ENCODE measurements at places on chromosomes 2 and 18.

DNA sequence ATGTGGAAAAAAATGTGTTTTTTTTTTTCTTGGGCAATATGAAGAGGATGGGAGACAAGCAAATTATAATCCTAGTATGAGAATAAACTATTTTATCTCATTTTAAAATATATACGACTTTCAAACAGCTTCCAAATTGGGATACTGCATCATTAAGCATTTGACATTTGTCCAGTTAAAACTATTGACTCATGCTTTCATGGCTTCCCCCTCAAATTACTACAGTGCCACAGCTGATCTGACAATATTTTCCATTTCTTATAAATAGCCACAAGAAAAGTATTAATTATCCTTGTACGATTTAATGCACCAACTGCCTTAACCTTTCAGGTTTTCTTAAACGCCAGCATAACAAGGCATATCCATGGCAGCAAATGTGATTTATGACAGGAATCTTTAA is 1134.8 kb upstream of the ZEB2 start:
- no peak for DNase-seq

DNA sequence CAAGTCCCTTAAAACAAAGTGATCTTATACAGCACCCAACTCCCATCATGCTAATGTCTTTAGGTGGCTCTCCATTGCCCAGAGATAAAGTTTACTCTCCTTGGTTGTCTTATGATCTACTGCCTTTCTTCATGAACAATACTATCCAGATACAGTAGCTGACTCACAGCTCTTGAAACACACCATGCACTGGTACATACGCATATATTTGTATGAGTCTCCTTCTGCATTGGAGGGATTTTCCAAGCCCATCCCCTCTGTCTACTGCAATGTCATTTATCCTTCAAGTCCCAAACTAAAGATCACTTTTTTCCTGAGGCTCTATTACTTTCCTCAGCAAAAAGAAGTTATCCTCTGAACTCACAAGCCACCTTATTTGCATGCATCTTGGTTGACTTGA is 84.7 kb upstream of the LRATD1 start:
- DNase-seq = no peak

DNA sequence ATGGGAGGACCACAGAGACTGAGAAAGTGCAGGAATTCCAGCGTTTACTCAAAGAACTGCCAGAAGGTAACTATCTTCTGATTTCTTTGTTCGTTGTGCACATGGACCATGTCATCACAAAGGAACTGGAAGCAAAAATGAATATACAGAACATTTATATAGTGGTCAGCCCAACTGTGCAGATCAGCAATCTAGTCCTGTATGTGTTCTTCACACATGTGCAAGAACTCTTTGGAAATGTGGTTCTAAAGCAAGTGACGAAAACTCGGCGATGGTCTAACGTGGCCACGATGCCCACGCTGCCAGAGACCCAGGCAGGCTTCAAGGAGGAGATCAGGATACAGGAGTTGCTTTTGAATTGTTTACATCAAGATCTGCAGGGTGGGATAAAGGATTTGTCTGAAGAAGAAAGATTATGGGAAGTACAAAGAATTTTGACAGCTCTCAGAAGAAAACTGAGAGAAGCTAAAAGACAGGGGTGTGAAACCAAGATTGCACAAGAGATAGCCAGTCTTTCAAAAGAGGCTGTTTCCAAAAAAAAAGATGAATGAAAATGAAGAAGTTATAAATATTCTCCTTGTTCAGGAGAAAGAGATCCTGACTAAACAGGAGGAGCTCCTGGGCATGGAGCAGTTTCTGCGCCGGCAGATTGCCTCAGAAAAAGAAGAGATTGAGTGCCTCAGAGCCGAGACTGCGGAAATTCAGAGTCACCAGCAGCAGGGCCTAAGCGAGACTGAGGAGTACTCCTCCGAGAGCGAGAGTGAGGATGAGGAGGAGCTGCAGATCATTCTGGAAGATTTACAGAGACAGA is 8.3 kb upstream of the CHST10 start:
- no peak for DNase-seq

DNA sequence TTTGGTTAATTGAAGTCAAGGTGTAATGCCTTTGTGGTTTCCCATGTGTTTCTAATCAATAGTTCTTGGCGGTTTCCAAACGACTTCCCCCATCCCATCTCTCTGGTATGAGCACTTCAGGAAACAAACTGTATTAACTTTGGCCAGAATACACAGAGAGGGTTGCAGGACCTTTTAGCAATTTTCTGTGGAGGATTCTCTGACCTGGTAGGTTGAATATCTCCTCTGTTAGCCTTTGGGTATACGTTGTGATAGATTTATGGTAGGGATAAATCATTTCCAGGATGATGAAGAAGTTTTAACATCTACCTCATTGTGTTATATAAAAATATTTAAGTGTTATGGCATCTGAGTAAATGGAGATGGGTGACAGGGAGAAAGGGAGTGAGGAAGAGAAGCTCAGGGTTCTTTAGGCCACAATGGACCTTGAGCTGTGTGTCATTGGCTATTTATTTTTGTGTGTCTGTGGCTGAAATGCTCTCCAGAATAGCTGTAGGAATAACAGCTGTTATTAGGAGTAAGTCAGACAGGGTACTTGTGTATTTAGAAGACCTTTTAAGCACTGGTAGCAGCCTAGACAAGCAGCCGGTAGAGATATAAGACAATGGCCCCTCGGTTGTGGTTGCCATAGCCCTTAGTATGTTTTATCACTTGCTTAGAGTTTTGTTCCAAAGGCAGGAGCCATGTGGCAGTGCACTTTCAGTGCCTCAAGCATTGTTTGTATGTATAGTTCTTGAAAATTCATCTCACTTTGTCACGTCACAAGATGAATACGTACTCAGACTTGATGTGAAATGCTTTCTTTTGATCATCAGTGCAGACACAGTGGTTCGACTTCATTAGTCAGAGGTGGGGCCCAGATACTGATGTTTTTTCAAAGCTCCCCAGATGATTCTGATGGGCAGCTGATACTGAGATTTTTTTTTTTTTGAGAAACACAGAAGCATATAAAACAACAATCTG is 91.1 kb downstream of the FMNL2 start:
- DNase-seq = no peak

DNA sequence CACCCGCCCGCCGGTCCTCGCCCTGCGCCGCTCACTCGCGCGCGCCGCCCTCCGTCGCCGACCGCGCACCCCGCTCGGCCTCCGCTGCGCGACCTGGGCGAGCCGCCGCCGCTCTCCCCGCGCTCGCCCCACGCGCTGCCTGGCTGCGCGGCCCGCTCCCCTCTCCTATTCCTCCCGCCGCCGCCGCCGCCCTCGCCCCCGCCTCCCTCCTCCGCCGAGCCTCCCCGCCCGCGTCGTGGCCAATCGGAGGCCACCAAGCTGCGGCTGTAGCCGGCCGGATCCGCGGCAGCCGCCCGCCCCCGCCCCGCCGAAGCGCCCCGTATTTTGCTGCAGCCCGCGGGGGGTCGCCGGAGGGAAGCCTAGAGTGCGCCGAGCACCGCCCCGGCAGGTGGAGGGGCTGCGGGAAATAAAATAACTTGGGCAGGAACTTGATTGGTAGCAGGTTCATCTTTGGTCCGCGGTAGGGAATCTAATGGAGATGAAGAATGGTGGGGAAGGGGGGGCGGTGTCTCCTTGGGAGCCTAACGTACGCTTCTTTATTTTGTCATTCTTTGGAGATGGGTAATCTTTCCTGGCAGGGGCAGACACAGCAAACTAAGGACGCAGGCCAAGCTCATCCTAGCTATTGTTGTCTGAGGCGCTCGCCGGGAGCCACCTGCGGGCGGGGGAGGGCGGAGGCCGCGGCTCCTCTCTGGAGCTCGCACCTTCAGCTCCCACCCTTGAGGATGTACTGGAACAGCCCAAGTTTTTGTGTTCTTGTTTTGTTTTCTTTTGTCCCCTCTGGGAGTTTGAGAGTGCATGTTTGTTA is 1.1 kb upstream of the CDH2 start:
- DNase-seq = peak; percentile 46

DNA sequence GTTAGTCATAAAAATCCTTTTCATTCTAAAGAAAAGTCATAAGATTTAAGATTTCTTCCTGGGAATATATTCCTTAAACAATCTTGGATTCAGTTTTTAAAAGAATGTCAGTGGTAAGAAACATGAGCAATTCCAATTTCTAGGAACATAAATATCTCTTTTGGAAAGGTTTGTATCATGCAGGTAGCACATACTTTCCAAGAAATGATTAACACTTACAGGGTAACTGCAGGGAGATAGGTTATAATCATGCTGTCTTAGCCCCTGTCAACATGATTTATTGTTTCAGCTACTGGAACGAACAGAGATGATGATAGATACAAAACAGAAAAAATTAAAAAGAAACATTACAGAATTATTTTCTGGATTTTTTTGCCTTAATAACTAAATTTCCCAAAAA is 1537.7 kb downstream of the LRP1B start:
- DNase-seq = no peak

- DNase-seq = no peak
Measured at GRCh38 chr2:196742685-196743084, 56.8 kb downstream of the GTF3C3 start.

DNA sequence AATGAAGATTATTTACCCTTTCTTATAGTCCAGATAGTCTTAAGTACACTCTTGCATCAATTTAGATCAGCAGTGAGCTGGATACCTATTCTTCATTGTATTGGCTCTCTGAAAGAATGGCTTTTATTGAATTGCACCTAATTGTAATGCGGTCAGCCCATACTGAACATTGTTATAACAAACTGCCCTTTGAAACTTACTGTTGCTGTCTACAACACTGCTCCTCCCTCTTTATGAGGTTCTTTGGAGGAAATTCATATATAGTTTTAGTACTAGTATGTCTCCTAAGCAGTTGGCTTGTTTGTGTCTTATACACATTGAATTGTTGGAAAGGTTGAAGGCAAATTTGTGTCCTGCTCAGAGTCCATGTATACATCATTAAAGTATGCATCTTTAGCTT is 66.5 kb upstream of the UGP2 start:
- DNase-seq = no peak

DNA sequence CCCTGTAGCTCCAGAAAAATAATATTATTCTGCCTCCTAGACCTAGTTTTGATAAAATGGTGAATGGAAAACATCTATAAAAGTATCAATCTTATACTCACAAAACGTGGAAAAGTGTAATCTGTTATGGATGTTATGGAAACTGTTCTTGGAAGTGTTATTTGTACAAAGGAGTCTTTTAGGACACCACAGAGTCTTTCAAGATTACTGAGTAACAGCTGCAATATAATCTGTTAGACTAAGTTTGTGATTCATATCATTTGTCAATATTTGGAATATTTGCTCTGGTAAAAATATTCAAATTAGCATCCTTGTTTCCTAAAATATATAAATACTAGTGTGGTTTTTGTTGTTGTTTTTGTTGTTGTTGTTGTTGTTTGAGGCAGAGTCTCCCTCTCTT is 87.9 kb downstream of the RAD51AP2 start:
- DNase-seq = no peak

DNA sequence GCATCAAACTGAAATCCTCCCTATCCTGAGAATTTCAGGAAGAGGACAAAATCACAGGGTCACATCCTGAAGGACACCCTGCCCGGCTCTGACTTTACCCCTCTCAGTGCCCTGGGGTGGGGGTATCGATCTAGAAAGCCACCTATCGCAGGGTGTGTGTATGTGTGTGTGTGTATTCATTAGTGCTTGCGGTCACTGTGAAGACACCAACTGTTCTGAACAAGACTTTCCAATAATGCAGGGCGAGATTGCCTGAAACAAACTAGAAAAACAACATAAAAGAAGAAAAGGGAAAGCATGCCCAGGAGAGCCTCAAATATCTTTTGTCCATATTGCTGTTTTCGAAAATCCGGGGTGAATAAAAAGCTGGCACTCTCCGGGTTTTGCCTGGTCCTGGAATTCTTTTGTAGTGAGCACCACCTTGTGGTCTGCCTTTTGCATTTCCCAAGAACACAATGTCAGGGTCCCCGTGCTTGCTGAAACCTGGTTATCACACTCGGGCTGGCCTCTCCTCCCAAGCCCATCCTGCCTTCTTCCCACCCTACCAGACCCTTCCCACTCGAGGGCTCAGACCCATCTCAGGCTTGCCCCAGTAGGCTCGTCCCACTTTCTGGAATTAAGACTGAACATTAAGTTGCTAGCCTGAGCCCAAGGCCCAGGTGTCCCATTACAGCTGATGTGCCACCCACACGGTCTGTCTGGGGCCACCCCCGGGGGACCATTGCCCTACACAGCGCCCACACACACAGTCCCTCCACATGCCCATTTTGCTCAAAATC is 25.0 kb upstream of the COPS8 start:
- peak; percentile 77 for DNase-seq

DNA sequence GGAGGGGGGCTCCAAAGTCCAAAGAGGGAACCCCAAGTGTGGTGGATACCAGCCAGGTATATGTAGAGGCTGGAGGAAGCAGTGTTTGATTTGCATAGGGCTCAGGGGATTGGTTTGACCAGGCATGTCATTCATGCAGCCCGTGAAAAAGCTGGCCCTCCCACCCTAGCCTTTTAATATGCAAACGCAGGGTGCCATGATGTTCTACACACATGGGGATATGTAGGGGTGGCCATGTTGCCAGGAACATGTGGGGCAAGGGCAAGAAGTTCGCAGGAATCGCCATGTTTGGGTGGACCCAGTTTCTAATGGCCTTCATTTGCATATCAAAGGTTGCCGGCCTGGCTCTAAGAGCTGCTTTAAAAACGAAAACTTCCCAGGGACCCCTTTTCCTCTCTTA is 33.6 kb downstream of the B3GNT7 start:
- no peak for DNase-seq

- DNase-seq = no peak
Measured at GRCh38 chr2:224034017-224034416, 5.1 kb downstream of the SERPINE2 start.

DNA sequence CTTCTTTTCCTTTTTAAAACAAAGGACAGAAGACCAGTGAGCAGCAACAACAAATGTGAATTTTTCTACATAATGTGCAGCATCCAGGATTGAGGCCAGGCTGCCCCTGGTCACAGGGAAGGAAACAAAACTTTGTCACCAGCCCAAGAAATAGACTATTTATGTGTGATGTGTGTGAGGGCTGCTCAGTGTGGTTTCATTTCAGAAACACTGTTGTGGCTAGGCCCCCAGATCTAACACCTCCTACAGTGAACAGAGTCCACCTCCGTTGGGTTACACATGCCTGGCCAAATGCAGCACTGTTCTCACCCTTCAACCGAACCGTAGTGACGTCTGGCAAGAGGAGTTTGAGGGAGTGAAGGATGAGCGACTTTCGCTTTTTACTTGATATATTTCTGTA is 146.3 kb upstream of the RIOK3 start:
- DNase-seq = peak; percentile 23

GRCh38 chr2:240179941-240180666 is 39.6 kb upstream of the OTOS start:
- DNase-seq = no peak

DNA sequence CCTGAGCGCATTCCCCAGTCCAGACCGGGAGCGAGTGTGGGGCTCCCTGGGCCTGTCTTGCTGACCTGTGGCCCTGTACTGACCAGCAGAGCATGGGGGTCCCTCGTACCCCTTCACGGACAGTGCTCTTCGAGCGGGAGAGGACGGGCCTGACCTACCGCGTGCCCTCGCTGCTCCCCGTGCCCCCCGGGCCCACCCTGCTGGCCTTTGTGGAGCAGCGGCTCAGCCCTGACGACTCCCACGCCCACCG is 5.3 kb downstream of the NEU4 start:
- no peak for DNase-seq
